ENCODE measurements at places on chromosomes 11 and 22. TPM values are rescaled to one million over a fixed set of nuclear protein-coding genes. Genes with fewer than 3 reads are reported as not detected.

GRCh38 chr11:128328955-128329551 is 258.3 kb downstream of the ETS1 start:
- no peak overlapping the region for H3K27ac ChIP-seq
- H3K27me3 ChIP-seq = no peaks in the 10 kb centered on the region
- no peaks in the 10 kb centered on the region for H3K4me1 ChIP-seq
- H3K4me3 ChIP-seq = no peak overlapping the region

DNA sequence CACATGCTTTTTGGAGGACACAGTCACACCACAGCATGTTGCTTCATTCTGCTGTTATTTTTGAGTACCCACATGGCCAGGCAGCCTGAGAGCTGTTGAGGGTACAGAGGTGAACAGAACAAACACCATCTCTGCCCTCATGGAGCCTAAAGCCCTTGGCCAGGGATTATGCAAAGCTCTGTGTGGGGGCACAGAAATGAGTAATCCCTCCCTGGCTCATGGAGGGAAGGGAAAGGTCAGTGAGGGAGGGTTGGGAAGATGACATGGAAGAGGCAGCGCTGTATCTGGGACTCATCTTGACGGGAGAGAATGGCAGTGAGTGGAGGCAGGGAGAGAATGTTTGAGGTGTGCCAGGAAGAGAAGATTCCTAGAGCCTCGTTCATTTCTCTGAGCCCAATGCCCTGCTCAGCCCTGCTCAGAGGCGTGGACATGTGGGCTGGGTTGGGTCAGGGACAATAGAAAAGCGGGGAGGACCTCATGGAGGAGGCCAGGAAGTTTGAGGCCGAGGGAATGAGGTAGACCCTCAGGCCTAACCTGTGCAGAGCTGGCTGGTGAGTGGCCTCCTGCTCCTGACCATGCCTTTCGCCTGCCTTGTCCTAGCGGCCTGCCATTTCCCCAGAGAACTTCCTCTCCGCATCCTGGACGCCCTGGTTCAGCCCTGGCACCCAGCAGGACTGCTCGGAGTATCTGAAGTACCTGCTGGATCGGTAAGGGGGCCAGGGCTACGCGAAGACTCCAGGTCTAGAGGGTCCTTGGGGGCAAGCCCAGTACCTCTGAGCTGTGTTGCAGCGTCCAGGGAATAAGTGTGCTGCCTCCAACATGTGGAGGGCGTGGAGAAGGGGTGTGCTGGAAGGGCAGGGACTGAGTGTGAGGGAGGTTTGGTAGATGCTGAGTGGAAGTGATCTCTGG is 19.8 kb downstream of the USP35 start:
- no peak overlapping the region for H3K27ac ChIP-seq
- H3K27me3 ChIP-seq = no peaks in the 10 kb centered on the region
- no peak for DNase-seq
- H3K36me3 ChIP-seq = no peaks in the 10 kb centered on the region

The SUSD2 gene
- 7.8 TPM for total RNA-seq

The A4GALT gene
- 40.0 TPM for total RNA-seq

The RIC3 gene
- total RNA-seq = 27.3 TPM

GRCh38 chr22:35749808-35750207 is 32.1 kb downstream of the APOL5 start:
- no peaks in the 10 kb centered on the region for H3K27me3 ChIP-seq
- no peaks in the 10 kb centered on the region for H3K4me1 ChIP-seq
- H3K4me3 ChIP-seq = no peak overlapping the region
- no peaks in the 10 kb centered on the region for H3K36me3 ChIP-seq
- no peak for DNase-seq

DNA sequence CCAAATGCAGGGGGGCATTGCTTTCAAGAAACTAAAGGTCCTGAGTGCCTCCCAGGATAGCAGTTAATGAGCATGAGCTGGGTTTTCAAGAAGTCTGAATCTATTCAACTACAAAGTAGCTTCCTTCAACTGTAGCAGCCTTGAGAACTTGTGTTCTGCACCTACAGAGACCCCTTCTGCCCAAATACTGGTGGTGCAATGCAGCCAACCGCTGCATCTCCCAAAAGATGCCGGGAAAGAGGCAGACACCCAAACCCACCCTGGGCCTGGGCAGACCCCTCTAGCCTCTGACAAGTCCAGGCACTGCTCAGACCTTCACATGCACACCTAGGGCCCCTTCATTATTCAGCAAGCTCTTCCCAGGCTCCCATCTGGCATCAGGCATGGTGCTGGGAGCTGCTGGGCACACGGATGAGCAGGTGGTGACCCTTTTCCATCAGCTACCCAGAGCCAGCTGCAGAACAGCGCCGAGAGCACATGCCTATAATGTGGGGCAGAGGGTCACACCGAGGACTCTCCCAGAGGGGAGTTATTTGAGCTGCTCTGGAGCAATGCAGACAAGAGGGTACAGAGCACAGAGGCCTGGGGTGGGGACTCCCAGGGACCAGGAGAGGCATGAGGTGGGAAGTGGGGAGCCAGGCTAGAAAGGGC is 44.9 kb upstream of the ETS1 start:
- no peaks in the 10 kb centered on the region for H3K36me3 ChIP-seq
- H3K27me3 ChIP-seq = no peaks in the 10 kb centered on the region
- H3K27ac ChIP-seq = no peak overlapping the region
- no peak for DNase-seq
- no peaks in the 10 kb centered on the region for H3K4me1 ChIP-seq

The BATF2 gene
- 1.5 TPM for total RNA-seq

DNA sequence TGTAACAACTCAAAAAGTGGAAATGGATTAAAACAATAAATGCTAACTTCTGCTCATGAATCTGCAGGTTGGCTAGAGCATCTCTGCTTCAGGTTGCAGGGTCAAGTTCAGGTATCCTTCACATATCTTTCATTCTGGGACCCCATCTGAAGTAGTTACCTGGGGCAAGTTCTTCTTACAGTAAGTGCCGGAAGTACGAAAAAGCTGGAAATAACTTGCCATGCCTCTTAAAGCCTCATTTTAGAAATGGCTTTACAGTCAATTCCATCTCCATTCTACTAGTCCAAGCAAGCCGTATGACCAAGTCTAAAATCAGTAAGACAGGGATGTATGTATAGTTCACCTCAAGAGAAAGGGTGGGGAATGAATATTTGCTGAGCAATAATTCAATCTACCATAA is 93.7 kb downstream of the FCHSD2 start:
- H3K27ac ChIP-seq = no peak overlapping the region
- no peak overlapping the region for H3K4me3 ChIP-seq
- H3K4me1 ChIP-seq = no peaks in the 10 kb centered on the region

- peaks cover 65% of the 10 kb centered on the region for H3K27me3 ChIP-seq
- H3K36me3 ChIP-seq = no peaks in the 10 kb centered on the region
- H3K4me3 ChIP-seq = no peak overlapping the region
- H3K27ac ChIP-seq = no peak overlapping the region
These were observed 1.6 kb downstream of the PAX6 start for GRCh38 chr11:31809541-31809856.

DNA sequence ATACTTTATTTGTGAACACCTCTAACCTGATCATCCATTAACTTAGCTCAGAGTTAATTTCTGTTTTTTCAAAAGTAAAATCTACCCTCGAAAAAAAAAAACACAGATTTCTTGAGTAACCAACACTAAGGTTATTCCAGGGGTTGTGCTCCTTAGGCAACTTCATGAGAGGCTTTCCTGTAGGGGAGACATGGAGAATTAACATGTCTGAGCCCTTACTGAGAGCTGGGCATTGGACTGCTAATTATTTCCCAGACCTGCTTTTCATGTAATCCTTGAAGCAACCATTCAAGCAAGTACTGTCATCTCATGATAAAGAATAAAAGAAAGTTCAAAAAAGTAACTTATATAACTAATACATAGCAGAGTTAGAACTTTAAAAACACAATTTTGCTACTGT is 13.5 kb upstream of the UPB1 start:
- H3K4me3 ChIP-seq = no peak overlapping the region
- no peak for DNase-seq
- H3K27ac ChIP-seq = no peak overlapping the region
- no peaks in the 10 kb centered on the region for H3K36me3 ChIP-seq
- H3K4me1 ChIP-seq = no peaks in the 10 kb centered on the region

The RAB39A gene
- 0.87 TPM for total RNA-seq

DNA sequence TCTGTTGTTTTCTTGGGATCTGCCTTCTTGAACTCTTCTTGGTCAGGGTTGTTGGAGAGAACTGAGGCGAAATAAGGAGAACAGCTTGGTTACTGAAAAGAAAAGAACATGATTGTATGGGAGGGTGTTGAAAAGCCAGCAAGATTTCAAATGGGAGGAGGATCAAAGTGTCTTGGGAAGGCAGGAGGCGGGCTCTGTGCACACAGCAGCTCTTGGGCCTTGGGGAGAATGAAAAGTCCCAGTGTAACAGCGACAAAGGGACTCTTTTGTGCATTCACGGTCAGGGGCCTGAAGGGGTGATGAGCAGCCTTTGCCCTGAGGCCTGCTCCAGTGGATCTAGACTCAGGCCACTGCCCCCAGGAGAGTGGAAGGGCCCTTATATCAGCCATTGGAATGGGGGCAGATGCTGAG is 135.4 kb downstream of the ADAMTS15 start:
- H3K36me3 ChIP-seq = no peaks in the 10 kb centered on the region
- no peak for DNase-seq
- H3K4me3 ChIP-seq = no peak overlapping the region

DNA sequence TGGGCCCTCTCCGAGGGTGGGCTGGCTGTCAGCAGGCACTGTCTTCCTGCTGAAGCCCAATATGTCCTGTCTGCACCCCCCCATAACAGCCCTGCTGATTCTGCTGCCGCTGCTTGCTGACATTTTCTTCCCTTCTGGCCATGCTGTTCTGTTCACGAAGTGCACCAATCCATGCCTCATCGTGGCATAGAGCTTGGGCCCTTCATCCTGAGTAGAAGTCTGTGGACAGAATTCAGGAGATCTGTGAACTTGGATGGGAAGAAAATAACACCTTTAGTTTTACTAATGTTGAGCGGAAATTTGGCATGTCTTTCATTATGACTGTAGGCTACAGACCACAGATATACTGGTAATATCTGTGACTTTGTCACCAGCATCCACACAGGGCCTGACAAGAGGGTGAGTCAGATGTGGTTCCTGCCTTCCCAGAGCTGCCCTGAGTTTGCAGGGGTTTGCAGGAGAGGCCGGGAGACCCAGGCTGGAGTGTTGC is 14.1 kb upstream of the KIAA0930 start:
- no peaks in the 10 kb centered on the region for H3K36me3 ChIP-seq
- no peak overlapping the region for H3K27ac ChIP-seq
- no peak for DNase-seq
- H3K4me1 ChIP-seq = no peaks in the 10 kb centered on the region
- H3K27me3 ChIP-seq = no peaks in the 10 kb centered on the region
- no peak overlapping the region for H3K4me3 ChIP-seq

DNA sequence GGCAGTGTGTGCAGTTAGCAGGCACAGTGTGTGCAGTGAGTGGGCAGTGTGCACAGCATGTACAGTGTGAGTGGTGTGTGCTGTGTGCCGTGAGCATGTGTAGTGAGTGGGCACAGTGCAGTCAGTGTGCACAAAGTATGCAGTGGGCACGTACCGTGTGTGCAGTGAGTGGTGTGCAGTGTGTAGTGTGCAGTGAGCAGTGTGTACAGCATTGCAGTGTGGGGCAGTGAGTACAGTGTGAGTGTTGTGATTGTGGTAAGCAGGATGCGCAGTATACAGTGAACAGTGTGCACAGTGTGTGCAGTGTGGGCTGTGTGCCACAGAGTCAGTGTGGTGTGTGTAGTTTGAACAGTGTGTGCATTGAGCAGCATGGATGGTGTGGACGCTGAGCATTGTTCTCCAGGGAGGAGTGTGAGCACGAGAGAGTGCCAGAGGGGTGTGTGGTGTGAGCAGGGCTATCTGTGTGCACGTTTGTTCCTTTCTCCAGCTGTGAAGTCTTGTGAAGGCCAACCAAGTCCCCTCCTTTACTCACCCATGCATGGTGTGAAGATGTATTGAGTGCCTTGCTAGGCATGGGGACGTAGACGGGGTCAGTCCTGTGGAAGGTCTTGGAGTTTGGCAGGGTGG is 3.0 kb downstream of the SHANK3 start:
- H3K27me3 ChIP-seq = no peaks in the 10 kb centered on the region
- peaks cover 3% of the 10 kb centered on the region for H3K4me1 ChIP-seq
- H3K27ac ChIP-seq = no peak overlapping the region
- DNase-seq = no peak

GRCh38 chr22:24523873-24524272 is 28.7 kb downstream of the UPB1 start:
- DNase-seq = no peak
- H3K4me3 ChIP-seq = no peak overlapping the region
- no peaks in the 10 kb centered on the region for H3K36me3 ChIP-seq
- H3K4me1 ChIP-seq = no peaks in the 10 kb centered on the region
- no peaks in the 10 kb centered on the region for H3K27me3 ChIP-seq
- no peak overlapping the region for H3K27ac ChIP-seq

DNA sequence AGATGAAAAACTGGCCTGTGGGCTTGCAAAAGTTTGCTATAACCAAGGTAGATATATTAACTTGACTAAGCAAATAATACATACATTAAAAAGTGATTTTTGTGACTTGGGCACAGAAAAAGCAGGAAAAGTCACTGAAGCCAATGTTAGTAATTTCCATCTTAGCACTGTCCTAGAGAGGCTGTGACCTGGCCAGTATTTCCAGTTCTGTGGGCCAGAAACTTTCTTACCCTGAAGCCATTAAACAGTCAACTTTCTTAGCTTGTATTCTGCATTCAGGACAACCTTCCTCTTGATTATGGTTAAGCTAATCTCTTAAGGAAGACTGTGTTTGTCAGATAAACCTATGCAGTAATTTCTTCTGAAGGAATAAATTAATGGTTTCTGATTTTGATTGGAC is 22.3 kb upstream of the SLC36A4 start:
- H3K4me1 ChIP-seq = no peaks in the 10 kb centered on the region
- H3K4me3 ChIP-seq = no peak overlapping the region
- H3K27ac ChIP-seq = no peak overlapping the region
- no peaks in the 10 kb centered on the region for H3K27me3 ChIP-seq
- no peaks in the 10 kb centered on the region for H3K36me3 ChIP-seq
- no peak for DNase-seq

- H3K4me3 ChIP-seq = no peak overlapping the region
- no peaks in the 10 kb centered on the region for H3K4me1 ChIP-seq
- DNase-seq = no peak
These were observed 7.1 kb downstream of the YWHAH start for GRCh38 chr22:31951194-31952093.

The POU2AF3 gene
- total RNA-seq = 9.5 TPM

DNA sequence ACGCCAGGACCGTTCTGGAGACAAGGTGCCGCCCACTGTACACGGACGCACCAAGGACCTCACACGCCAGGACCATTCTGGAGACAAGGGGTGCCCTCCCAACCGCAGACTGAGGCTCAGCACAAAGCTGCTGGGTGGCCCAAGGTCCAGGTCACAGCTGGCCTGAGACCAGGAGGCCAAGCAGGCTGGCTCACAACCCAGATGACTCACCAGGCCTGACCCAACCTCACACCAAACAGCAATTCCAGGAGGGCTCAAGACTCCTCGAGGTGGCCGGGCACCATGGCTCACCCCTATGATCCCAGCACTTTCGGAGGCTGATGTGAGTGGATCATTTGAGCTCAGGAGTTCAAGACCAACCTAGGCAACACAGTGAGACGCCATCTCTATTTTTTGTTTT is 14.8 kb downstream of the BRD1 start:
- no peaks in the 10 kb centered on the region for H3K36me3 ChIP-seq
- no peaks in the 10 kb centered on the region for H3K4me1 ChIP-seq
- no peak for DNase-seq
- no peak overlapping the region for H3K27ac ChIP-seq
- H3K4me3 ChIP-seq = no peak overlapping the region

- H3K4me3 ChIP-seq = no peak overlapping the region
- H3K27me3 ChIP-seq = no peaks in the 10 kb centered on the region
- no peak for DNase-seq
- no peak overlapping the region for H3K27ac ChIP-seq
- H3K4me1 ChIP-seq = no peaks in the 10 kb centered on the region
These were observed 18.2 kb downstream of the CELF1 start for GRCh38 chr11:47534704-47535251.

- no peak for DNase-seq
- H3K27me3 ChIP-seq = no peaks in the 10 kb centered on the region
- no peak overlapping the region for H3K4me3 ChIP-seq
These were observed 160.2 kb downstream of the FAT3 start for GRCh38 chr11:92384802-92385201.
